ENCODE measurements at places on chromosomes 16 and 17.

- DNase-seq: peak; percentile 24
These were observed 84.6 kb downstream of the GSG1L start for GRCh38 chr16:27978876-27979275.

- DNase-seq: no peak
These were observed 7.3 kb downstream of the HASPIN start for GRCh38 chr17:3730881-3731429.

DNA sequence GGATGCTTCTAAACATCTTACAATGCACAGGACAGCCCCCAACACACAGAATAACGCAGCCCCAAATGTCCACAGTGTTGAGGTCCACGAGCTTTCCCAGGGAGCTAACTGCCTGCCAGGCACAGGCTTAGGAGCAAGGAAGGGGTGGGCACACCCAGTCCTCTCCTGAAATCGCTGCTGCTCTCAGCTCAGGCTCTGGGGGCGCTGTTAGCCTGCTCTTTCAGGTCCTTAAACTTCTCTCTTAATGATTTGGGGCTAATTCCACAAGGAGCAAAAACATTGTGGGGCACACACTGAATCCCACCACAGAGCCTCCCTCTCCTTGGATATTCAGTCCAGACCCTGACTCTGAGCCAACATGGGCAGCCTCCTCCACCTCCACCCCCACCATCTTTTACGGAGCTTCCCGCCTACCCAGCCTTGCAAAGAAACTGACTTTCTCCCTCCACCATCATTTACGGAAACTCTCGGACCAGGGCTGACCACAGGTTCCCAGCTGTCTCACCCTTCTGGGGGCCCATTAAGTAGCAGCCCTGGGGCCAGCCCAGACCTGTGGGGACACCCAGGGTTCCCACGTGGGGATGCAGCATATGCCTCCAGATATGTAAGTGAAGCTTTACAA, 1.1 kb downstream of the CD300H start:
- no peak for DNase-seq

DNA sequence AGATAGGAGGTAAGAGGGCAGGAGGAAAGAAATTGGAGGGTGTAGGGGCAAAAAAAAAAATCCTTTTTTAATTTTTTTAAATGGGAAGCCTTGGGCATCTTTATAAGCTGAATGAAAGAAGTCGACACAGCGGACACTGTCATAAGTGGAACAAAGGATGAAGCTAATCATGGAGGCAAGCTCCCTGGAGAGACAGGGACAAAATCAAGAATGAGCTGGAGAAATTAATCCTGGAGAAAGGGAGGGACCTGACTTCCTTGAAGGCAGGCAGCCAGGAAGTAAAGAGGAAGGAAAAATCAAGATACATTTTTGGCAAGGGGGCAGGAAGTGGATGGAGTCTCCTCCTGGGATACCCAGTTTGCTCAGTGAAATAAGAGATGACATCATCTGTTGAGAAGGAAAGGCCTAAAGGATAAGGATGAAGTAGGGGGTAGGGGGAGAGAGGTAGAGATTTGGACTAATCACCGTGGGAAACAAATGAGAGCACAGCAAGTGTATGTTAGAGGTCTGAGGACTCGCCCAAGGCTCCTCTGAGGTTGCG, 179.3 kb downstream of the SLC39A11 start:
- DNase-seq: no peak

DNA sequence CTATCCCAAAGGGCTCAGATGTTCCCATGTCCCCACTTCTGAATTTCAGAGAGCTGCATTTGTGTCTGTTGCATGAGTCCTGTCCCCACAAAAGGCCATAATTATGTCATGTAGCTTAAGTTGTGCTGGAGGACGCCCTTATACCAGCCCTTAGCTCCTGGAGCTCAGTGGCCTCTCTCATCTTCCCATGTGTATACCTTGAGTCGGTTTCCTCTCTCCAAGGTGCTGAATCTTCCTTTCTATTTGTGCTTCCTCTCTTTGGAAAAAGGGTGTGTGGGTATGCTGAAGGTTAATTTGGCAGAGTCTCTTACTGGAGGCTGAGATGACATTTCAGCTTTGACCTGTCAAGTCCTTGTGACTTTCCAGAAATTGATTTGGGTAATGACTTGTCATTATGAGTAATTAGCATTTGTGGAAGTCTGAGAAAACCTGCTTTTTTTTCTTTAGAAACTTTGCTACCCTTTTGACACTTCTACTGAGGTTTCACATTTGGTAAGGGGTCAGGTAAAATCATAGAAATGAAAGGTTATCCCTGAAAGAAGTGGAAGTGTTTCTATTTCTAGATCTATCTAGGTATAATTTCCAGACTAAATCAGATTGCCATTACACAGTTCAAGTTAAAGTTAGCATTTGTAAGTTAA, 185.4 kb downstream of the ABCC12 start:
- DNase-seq: no peak

GRCh38 chr16:17512636-17513220, 42.0 kb upstream of the XYLT1 start:
- no peak for DNase-seq

DNA sequence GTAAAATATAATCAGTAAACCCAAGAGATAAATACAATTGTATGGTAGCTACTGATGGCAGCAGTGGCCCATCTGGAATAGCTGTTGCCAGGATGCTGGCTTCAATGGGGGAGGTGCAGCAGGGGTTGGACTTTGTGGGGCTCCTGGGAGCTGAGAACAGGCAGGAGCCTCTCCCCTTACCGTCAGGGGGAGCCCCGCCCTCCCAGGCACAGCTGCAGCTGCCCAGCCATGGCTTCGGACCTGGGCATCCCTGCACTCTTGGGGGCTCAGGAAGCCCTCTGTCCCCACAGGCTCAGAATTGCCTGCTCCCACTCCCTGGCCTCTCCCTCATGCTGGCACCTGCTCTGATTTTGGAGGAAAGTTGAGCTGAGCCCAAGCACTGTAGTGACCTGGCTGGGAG, 741.1 kb downstream of the CDH11 start:
- DNase-seq: no peak

GRCh38 chr17:3959295-3959899, 4.8 kb downstream of the ATP2A3 start:
- DNase-seq: no peak

DNA sequence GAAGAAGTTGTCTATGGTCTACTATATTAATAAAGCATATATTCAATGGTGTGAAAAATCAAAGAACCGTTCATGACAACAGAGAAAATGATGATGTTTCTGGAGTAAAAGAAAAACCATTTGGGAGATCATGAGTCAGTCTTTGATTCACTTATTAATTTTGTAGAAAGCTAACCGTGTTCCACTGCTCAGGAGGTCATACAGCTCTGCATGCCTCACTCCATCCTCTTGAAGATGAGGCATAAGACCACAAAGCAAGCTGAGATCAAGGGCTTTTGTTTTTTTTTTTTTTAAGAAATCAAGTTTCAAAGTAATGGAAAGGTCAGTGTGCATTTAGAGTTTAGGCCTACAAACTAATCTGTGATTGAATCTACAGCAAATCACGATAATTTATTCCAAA, 206.4 kb downstream of the CEP112 start:
- DNase-seq: no peak

DNA sequence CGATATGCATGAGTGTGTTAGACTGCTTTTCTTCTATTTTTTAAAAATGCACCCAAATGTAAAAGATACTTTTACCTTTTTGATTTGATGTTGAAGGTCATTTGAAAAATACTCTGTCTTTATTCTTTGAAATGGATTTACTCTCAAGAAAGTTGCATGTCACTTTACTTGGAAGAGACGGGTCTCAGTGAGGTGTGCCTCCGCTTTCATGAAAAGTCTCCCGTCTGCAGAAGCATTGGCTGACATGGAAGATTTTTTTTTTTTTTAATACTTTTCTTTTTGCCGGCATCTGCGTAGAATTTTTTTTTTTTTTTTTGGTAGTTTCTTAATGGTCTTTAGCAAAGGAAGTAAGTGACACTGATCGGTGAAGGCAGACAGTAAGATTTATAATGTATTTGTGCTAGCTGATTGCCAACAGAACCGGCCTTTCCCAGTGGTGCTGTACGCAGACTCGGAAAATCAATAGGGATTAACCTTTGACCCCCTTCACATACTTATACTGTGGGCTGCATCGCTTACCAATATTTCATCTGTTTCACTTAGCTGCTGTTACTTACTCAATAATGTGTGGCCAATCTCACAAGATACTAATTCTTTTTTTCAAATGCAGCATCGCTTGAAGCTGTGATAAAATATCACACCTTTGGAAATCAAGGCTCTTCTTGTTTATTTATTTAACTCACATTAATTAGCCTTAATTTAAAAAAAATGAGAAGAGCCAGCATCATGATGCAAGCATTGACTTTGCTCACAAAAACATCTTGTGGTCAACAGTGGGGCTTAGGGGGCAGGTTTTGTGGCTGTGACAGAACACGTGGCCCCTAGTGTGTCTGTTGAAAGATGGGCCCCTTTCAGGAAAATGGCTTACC, 383.9 kb downstream of the WWOX start:
- no peak for DNase-seq

GRCh38 chr16:87602001-87602775, at the start of gene JPH3:
Gene JPH3 (plus strand): TSS chr16:87602508. CDS start chr16:87603147, 639 bp downstream.
- DNase-seq: no peak

- DNase-seq: no peak
These were observed 1.2 kb downstream of the JPT1 start for GRCh38 chr17:75152922-75153779.

DNA sequence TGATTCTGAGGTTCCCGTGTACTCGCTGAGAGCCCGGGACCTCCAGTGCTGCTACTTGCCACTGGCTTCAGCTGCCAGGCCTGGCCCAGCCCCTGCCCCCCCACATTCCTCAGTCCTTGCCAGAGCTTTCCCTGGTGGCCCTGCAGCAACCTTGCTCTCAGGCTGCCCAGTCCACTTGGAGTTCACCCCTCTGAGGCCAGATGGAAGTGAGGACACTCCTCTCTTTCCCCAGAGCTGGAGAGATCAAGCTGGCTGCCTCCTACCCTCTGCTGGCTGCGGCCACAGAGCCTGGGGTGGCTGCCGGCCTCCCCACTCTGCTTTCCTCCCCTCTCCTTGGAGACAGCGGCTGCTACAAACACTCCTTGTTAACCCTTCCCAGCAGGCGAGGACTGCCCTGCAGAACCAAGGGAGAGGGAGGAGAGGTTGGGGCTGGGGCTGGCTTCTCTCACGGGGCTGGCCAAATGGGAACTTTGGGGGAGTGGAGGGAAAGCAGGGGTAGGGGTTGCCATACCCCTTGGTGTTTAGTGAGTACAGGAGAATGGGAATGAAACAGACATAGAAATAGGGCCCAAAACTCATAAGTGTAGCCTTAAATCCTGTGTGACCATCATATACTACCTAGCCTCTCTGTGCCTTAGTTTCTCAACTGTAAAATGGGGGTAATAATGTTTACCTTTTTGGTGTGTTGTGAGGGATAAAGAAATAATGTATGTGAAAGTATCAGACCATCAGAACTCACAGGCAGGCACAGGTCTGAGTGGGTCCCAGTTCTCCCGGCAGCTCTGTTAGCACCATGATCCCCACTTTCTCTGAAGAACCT, at the start of gene GAS2L2:
Gene GAS2L2 (minus strand): TSS at position 295 of the 820 bp plus-strand sequence. CDS start 389 bp downstream, outside the sequence.
- DNase-seq: no peak

GRCh38 chr17:57697891-57698711, 47.0 kb downstream of the CCDC182 start:
- DNase-seq: no peak

DNA sequence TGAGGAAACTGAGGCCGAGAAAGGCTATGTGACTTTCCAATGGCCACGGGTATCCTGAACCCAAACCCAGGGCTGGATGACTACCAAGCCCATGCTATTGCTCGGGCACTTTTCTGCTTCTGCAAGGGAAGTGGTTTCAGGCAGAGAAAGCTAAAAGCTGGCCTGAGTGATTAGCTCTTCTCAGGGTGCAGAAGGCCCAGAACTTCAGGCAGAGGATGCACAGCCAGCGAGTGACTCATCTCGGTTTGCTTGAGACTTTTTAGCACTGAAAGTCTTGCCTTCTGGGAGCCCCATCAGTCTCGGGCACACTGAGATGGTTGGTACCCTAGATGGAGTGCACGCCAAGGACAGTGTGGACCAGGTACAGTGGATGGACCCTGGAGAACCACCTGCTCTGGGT, 129.5 kb upstream of the SDK2 start:
- no peak for DNase-seq

DNA sequence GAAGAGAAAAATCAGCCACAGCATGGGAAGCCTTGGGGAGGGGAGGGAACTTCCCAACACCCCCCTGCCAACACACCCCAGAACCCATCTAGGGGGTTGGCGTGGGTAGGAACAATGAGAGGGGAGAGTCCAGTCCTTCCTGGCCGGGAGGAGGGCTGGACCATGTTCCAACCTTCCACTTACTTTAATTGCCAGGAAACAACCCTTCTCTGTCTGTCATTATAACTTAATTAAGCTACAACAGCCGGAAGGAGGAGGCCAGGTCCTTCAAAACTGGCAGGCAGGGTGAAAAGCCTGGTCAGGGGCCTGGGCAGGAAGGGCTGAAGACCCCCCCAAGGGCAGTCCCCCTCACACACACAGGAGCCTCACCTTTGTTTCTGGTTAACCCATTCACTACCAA, 447.0 kb downstream of the SOX9 start:
- no peak for DNase-seq

- no peak for DNase-seq
These were observed 67.8 kb downstream of the BMERB1 start for GRCh38 chr16:15502041-15502725.

GRCh38 chr16:81553080-81553813, 108.6 kb downstream of the CMIP start:
- no peak for DNase-seq

- no peak for DNase-seq
These were observed 7.5 kb upstream of the SMTNL2 start for GRCh38 chr17:4576729-4577322.

DNA sequence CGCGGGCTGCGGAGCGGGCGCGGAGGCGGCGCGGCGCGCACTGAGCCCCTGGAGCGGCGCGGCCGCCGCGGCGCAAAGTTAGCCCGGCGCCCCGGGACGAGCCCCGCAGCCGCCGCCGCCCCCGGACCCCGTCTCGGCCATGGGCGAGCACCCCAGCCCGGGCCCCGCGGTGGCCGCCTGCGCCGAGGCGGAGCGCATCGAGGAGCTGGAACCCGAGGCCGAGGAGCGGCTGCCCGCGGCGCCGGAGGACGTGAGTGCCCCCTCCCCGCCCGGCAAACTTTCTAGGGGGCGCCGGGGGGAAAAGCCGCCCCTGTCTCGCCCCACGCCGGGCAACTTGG, 388 bp downstream of the RHBDL3 start:
- DNase-seq: no peak

DNA sequence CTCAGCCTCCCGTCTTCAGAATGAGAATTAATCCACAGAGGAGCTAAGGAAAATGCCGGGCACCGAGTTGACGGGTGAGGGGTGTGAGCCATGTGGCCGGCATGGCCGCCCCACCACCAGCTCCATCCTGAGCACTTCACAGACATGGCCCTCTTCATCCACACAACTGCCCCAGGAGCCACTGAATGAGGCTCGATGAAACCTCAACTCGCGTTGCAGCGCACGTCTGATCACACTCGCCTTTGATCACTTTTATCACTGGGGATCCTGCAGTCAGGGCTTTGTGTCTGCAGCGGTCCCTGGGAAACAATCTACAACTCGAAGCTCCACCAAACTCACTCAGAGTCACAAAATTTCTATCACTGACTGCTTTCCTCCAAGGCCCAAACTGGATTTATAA, 46.7 kb upstream of the CDR2 start:
- DNase-seq: no peak

Measured in coronary artery (tissue), 2 donors.